ENCODE measurements at places on chromosomes 16 and 17. TPM values are rescaled to one million over a fixed set of nuclear protein-coding genes. Genes with fewer than 3 reads are reported as not detected.

The PRSS21 gene
- not detected for total RNA-seq

The TMEM238L gene
- total RNA-seq: not detected

The CLDN9 gene
- total RNA-seq: not detected

The P2RX5 gene
- 0.29 TPM for total RNA-seq

The CD300E gene
- not detected for total RNA-seq
